ENCODE measurements at places on chromosomes 12 and 14. TPM values are rescaled to one million over a fixed set of nuclear protein-coding genes. Genes with fewer than 3 reads are reported as not detected.
A peak's percentile ranks its signal among the peaks of the same experiment; 100 is the strongest.

GRCh38 chr14:25050269-25051150 is 563 bp upstream of the STXBP6 start:
- no peaks in the 10 kb centered on the region for H3K36me3 ChIP-seq
- H3K27ac ChIP-seq, result no peak overlapping the region
- H3K27me3 ChIP-seq, result peaks cover 64% of the 10 kb centered on the region
- peaks cover 10% of the 10 kb centered on the region for H3K4me1 ChIP-seq
- peak overlapping the region; percentile 33 for H3K4me3 ChIP-seq

DNA sequence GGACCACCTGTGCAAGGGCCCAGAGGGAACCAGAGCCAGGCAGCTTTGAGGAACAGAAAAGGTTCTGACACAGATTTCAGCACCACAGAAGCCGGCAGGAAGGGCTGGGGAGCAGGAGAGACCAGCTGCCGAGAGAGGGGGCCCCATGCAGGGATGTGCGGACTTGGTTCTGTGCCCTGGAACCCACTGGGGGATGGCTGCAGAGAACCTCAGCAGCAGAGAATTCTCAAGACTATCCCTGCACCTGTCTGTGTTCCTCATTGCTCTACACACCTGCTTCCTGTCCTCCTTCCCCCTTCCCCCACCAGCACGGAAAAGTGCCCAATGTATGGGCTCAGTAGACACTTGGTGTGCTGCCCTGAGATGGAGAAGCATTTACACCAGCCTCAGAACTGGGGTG is 3.2 kb downstream of the SERPINA9 start:
- no peaks in the 10 kb centered on the region for H3K36me3 ChIP-seq
- H3K4me3 ChIP-seq, result no peak overlapping the region
- no peak overlapping the region for H3K27ac ChIP-seq
- DNase-seq, result no peak

GRCh38 chr12:78101113-78101876 is 270.6 kb downstream of the NAV3 start:
- H3K4me3 ChIP-seq, result no peak overlapping the region
- no peaks in the 10 kb centered on the region for H3K27me3 ChIP-seq
- H3K27ac ChIP-seq, result no peak overlapping the region
- H3K36me3 ChIP-seq, result peaks cover under 1% of the 10 kb centered on the region

Gene DENND5B
- total RNA-seq, result 18.3 TPM

Gene TPPP2
- not detected for total RNA-seq

Gene ANKRD33
- total RNA-seq, result not detected

DNA sequence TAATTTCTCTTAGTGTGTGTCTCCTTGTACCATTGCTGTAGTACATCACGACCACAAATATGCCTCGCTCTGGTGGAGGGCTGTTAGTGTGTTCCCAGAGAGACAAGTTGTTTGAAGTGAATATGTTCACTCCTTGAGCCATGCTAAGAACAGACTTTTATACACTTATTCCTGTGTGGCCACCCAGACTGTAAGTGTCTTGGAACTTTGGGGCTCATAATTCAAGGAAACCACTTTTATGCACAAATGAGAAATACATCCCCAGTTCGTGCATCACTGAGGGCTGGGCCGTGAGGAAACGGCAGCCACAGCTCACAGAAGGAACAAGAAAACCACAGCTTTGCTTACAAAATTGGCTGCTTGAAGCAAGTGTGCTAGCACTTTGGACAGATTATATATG is 362.2 kb upstream of the DDHD1 start:
- peak overlapping the region; percentile 15 for H3K27ac ChIP-seq
- H3K36me3 ChIP-seq, result no peaks in the 10 kb centered on the region
- no peak overlapping the region for H3K4me3 ChIP-seq
- H3K27me3 ChIP-seq, result no peaks in the 10 kb centered on the region
- H3K4me1 ChIP-seq, result peaks cover 37% of the 10 kb centered on the region

- H3K27ac ChIP-seq, result no peak overlapping the region
- no peak overlapping the region for H3K4me3 ChIP-seq
- no peaks in the 10 kb centered on the region for H3K27me3 ChIP-seq
- no peak for DNase-seq
- H3K4me1 ChIP-seq, result no peaks in the 10 kb centered on the region
- no peaks in the 10 kb centered on the region for H3K36me3 ChIP-seq
These were observed 185.2 kb upstream of the RTL1 start for GRCh38 chr14:101088714-101089113.

GRCh38 chr14:71497645-71498086 is 434.6 kb upstream of the RGS6 start:
- H3K4me3 ChIP-seq, result no peak overlapping the region
- no peaks in the 10 kb centered on the region for H3K36me3 ChIP-seq
- H3K4me1 ChIP-seq, result peaks cover 4% of the 10 kb centered on the region
- H3K27me3 ChIP-seq, result no peaks in the 10 kb centered on the region
- no peak overlapping the region for H3K27ac ChIP-seq

GRCh38 chr14:104546591-104547309 is 32.8 kb upstream of the C14orf180 start:
- H3K27ac ChIP-seq, result no peak overlapping the region
- DNase-seq, result no peak
- H3K4me1 ChIP-seq, result no peaks in the 10 kb centered on the region
- H3K4me3 ChIP-seq, result no peak overlapping the region
- H3K36me3 ChIP-seq, result no peaks in the 10 kb centered on the region

GRCh38 chr12:103928682-103929045 is 1.5 kb upstream of the HSP90B1 start:
- no peaks in the 10 kb centered on the region for H3K27me3 ChIP-seq
- DNase-seq, result no peak
- peak overlapping the region; percentile 70 for H3K4me3 ChIP-seq
- no peak overlapping the region for H3K27ac ChIP-seq
- peaks cover 33% of the 10 kb centered on the region for H3K4me1 ChIP-seq
- H3K36me3 ChIP-seq, result peaks cover 32% of the 10 kb centered on the region

DNA sequence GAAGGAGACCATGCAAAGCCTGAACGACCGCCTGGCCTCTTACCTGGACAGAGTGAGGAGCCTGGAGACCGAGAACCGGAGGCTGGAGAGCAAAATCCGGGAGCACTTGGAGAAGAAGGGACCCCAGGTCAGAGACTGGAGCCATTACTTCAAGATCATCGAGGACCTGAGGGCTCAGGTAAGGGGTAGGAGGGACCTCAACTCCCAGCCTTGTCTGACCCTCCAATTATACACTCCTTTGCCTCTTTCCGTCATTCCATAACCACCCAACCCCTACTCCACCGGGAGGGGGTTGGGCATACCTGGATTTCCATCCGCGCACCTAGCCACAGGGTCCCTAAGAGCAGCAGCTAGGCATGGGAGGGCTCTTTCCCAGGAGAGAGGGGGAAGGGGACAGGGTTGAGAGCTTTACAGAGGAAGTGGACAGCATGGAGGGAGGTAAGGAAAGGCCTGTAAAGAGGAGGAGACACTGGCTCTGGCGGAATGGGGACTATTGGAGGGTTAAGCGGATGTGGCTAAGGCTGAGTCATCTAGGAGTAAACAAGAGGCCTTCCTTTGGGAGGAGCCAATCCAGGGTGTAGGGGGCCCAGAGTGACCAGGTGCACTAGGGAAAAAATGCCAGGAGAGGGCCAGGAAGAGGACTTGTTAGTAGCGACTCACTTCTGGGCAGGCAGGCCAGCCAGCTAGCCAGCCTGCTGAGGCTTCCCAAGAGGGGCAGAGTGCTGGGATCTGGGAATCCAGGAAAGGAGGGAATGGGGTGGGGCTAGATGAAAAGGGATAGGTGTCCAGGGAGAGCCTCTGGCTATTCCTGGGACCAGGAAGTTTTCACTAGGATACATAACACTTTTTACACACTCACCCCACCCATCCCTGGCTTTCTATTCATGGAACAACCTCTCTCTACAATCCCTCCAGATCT is 754 bp downstream of the KRT18 start:
- H3K27ac ChIP-seq, result peak overlapping the region; percentile 64
- peaks cover 28% of the 10 kb centered on the region for H3K36me3 ChIP-seq
- H3K4me1 ChIP-seq, result peaks cover 23% of the 10 kb centered on the region
- H3K27me3 ChIP-seq, result no peaks in the 10 kb centered on the region
